CD4-positive, alpha-beta T cell treated with Interleukin-10 for 1 hour (primary cell): ENCODE measurements at places on chromosomes 16 and 17.

- DNase-seq: no peak
Observed at GRCh38 chr17:7080456-7081041, 498 bp upstream of the CLEC10A start.

DNA sequence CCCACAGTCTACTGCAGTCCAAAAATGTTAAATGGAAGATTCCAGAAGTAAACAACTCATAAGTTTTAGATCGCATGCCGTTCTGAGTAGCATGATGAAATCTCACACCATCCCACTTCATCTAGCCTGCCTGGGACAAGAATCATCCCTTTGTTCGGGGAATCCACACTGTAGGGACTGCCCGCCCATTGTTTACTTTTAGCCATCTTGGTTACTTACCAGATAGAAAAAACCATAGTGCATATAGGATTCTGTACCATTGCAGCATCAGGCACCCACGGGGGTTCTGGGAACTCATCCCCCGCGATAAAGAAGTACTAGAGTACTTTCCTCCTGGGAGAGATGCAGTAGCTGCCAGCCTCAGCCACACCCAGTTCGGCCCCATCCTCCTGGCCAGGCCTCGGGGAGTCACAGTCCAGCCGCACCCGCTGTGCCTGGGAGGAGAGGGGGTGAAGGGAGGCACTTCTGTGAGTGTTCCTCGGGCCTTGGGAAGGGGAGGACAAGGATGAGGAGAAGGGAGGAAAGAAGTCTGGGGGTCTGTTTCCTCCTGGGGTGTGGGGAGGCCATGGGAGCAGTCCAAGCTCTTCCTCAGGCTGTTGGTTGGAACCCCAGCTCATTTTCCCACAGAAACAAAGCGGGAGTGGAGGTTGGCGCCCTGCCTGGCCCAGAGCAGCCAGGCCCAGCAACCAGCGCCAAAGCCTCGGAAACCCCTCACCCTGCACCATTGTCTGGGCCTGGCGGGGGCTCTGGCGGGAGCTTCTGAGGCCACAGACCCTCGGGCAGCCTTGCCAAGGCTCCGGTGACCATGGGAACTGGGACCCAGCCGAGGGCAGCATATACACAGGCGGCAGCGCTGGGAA, 8.9 kb downstream of the TRIM47 start:
- DNase-seq: no peak

GRCh38 chr17:29726715-29727252, 104.1 kb upstream of the CORO6 start:
- DNase-seq: peak; percentile 53

GRCh38 chr17:31269578-31269983, 27.5 kb downstream of the OMG start:
- no peak for DNase-seq

DNA sequence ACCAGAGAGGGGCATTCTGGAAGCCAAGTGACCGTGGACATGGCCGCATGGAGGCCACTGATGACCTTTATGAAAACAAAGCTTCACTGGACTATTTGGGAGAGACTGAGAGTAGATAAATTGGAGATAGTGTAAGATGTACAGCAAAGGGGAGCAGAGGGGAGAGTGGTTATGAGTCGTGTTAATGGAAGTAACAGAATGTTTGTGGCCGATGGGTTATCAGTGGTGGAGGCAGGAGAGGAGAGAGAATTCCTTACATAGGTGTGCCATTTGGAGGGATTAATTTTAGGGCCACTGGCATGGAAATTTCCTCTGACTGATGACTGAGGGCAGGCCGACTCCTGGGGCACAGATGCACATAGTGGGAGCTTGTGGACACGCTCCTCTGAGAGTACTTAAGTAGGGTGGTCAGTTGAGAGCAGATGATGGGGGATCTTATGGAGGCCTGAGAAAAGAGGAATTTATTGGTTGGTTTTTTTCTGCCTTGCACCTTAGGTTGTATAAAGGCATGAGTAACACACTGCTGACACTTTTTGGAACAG, 19.2 kb downstream of the PRPSAP2 start:
- no peak for DNase-seq

DNA sequence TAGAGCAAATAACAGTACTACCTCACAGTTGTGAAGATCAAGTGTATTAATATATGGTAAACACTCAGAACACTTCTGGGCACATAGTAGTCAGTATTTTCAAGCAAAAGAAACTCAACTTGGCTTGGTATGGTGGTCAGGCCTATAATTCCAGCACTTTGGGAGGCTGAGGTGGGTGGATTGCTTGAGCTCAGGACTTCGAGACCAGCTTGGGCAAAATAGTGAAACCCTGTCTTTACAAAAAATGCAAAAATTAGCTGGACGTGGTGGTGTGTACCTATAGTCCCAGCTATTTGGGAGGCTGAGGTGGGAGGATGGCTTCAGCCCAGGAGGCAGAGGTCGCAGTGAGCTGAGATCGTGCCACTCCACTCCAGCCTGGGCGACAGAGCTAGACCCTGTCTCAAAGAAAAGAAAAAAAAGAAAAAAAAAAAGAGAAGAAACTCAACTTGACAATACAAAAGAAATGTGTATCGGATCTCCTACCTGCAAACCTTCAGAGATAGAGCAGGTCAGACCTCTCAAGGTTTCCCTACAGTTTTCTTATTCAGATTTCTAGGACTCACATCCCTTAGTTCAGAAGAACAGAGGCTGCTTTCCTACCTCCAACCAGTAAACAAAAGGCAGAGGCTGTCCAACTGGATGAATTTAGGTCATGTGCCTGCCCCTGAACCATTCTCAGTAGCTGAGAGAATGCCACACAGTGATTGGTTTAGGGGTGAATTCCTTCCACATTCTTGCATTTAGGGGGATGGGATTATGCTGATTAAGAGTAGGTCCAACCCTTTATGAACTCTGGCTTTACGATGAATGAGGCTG, 1.7 kb upstream of the KPNA2 start:
- no peak for DNase-seq

GRCh38 chr17:73591296-73592078, 52.8 kb downstream of the SDK2 start:
- peak; percentile 58 for DNase-seq

- DNase-seq: no peak
Observed at GRCh38 chr16:14215941-14216340, 144.8 kb downstream of the MRTFB start.
